ENCODE measurements at places on chromosomes 12 and 14.

- DNase-seq: no peak
Measured at GRCh38 chr12:99455350-99456035, 192.1 kb upstream of the GARIN6 start.

GRCh38 chr12:51293696-51294095 is 23.5 kb upstream of the SMAGP start:
- no peak for DNase-seq

- no peak for DNase-seq
Measured at GRCh38 chr14:72902801-72903530, 9.1 kb upstream of the DPF3 start.

GRCh38 chr12:104747330-104747729 is 210.8 kb downstream of the SLC41A2 start:
- no peak for DNase-seq

DNA sequence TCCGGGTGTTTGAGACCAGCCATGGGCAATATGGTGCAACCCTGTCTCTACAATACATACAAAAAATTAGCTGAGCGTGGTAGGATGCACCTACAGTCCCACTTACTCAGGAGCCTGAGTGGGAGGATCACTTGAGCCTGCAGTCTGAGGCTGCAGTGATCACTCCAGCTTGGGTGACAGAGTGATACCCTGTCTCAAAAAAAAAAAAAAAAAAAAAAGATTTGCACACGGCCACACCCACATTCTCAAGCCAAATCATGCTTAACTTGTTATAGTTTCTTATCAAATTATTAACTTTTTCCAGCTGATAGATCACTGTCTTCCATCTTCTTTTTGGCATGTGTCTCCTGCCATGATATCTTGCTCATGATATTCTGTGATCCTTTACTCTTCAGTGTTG is 6.8 kb downstream of the DRAM1 start:
- no peak for DNase-seq

DNA sequence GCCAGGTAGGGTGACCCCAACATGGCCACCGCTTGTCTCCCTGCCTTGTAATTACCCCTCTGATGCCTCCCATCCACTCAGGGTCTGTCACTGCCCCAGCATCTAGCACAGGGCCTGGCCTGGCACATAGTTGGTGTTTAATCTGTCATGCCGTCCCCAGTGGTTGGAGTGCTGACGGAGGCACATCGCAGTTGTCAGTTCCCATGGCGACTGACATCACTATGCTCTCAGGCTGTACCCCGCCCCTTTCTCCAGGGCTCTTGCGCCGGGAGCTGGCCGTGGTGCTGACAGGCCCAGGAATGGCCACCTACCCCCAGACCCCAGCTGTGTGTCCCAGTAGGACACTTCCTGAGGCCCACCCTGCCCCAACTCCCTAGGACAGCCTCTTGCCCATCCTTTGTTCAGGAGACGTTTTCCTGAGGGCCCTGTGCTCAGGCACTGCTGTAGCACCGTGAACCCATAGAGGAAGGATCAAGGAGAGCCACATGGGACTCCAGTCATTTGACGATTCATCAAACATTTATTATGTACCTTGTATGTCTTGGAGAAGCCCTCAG is 23.0 kb downstream of the FAM222A start:
- peak; percentile 69 for DNase-seq

- peak; percentile 60 for DNase-seq
Measured at GRCh38 chr12:101619858-101620761, 25.3 kb downstream of the MYBPC1 start.

GRCh38 chr14:81313200-81313599 is 86.9 kb downstream of the STON2 start:
- peak; percentile 17 for DNase-seq

GRCh38 chr14:65079201-65079600 is 23.1 kb downstream of the MAX start:
- DNase-seq: no peak

DNA sequence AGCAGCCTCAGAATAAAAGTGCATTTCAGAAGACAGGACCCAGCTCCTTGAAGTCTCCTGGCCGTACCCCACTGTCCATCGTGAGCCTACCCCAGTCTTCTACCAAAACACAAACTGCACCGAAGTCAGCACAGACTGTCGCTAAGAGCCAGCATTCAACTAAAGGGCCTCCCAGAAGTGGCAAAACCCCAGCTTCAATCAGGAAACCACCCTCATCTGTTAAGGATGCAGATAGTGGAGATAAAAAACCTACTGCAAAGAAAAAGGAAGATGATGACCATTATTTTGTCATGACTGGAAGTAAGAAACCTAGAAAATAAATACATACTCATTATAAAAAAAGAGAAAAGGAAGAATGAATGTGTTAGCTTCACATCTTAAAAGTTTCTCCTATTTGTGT is 51.1 kb downstream of the GAS2L3 start:
- no peak for DNase-seq
